ENCODE measurements at places on chromosomes 3 and 15. TPM values are rescaled to one million over a fixed set of nuclear protein-coding genes. Genes with fewer than 3 reads are reported as not detected.

Gene LINS1
- total RNA-seq = 13.6 TPM

Gene SAMMSON
- total RNA-seq = not detected

Gene STT3B
- 105 TPM for total RNA-seq

Gene TRH
- total RNA-seq = not detected

Measured in Panc1 (cell line).